ENCODE measurements at places on chromosomes 1 and 21.
A peak's percentile ranks its signal among the peaks of the same experiment; 100 is the strongest.

DNA sequence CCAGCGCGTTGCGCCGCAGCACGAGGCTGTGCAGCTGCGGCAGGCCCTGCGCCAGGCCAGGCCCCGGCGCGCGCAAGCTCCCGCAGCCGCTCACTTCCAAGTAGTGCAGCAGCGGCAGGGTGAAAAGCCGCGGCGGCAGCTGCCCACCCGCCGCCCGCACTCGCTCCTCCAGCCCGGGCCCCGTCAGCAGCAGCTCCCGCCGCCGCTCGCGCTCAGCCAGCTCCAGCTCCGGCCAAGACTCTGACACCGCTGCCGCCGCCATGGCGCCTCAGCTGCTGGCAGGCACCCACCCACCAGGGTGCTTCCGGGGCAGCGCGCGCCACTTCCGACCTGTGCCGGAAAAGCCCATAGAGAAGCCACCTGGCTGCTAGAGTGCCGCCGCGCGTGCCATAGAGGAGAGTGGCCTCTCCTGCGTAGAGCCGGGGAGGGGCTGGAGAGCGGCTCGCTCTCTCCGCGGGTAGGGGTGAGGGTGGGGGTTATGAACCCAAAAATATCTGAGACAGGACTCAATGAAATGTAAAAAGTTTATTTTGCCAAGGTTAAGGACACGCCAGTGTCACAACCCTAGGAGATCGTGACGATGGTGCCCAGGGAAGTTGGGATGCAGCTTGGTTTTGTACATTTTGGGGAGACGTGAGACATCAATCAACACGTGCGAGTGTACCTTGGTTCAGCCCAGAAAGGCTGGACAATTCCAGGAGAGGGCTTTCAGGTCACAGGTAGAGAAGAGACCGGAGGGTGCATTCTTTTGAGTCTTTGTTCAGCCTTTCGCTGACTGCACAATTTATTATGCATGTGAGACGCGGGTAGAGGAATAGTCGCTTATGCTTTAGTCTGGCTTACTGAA lies at the start of gene LRRC47:
TSS of gene LRRC47 (minus strand) at position 284 of the 847 bp plus-strand sequence. CDS start at position 262, 22 bp downstream.
- peak; percentile 92 for DNase-seq

DNA sequence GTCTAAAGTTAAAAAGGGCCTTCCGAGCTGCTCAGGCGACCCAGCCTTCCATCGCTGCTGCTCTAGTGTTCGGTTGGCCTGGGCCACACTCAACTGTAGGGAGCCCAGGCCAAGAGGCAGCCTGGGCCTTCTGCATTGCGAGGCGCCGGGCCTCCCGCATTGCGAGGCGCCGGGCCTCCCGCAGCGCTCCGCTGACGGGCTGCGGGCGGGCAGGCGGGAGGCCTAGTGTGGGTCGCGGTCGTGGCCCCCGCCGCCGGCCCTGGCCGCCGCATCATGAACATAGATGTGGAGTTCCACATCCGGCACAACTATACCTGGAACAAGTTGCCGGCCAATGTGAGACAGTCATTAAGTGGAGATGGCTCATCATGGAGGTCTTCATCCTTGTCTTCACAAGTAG lies 48.3 kb downstream of the PPIAL4G start:
- no peak for DNase-seq

DNA sequence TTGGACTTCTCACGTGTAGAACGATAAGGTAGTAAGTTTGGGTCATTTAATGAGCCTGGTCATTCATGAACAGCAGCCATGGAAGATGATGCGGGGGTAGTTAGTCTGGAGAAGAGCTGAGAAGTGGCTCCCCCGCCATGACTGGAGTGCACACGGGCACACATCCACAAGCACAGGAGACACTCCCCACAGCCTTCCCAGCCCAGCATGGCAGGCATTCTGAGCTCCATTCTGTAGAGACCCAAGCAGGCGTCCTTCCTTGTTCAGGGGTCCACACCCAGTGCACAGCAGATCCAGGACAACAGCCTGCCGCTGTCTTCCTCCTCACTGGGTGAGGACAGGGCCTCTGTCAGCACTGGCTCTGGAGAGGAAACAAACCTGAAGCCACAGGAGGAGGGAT lies 57.0 kb downstream of the SCCPDH start:
- no peak for DNase-seq

DNA sequence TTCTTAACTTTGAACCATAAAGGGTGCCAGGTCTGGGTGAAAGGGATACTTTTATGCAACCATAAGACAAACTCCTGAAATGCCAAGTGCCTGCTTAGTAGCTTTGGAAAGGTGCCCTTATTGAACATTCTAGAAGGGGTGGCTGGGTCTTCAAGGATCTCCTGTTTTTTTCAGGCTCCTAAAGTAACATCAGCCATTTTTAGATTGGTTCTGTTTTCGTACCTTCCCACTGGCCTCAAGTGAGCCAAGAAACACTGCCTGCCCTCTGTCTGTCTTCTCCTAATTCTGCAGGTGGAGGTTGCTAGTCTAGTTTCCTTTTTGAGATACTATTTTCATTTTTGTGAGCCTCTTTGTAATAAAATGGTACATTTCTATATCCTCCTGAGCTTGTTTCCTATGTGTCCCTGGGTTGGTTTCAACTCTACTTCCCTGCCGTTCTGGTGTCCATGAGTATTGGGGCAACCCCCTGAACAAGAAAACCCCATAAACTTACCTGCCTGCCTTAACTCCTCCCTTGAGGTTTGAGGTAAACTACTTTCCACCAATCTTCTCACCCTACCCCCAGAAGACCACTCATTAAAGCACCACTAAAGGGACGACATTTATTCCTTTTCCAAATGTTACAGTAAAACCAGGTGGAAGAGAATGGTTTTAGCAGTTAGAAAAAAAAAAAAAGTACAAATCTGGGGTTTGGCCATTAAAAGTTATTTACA lies 2.6 kb downstream of the MARCKSL1 start:
- DNase-seq = no peak

GRCh38 chr1:38990386-38990737 lies 714 bp upstream of the AKIRIN1 start:
- no peak for DNase-seq

- DNase-seq = no peak
Observed at GRCh38 chr1:5891137-5891536, 101.1 kb downstream of the NPHP4 start.

DNA sequence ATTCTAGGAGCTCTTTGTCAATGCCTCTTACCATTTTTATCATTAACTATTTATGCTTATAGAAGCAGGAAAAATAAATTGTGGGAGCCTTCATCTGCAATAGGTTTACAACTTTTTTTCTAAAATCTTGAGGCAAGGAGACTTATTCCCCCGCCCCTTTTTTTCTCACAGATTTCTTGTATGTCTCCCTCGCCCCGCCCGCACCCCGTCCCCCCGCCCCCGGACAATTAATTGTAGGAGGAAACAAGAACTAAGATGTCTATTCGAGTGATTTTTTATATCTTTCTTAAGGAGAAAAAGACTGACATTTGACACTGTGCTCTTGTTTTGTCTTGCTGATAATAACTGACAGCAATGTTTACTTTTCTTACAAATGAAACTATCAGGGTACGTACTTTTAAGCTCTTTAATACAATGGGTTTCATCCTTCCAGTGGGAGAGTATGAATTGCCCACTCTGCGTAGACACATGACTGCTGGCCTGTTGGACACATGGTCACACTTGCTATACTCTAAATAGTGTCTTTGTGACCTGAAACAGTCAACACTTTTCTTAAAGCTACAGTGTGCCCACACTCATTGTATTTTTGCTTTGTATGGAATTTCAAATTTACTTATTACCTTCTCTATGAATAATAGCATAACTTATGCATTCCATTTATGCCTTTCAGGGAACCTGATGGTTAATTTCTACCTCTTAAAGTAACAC lies 1.5 kb upstream of the IVNS1ABP start:
- no peak for DNase-seq

DNA sequence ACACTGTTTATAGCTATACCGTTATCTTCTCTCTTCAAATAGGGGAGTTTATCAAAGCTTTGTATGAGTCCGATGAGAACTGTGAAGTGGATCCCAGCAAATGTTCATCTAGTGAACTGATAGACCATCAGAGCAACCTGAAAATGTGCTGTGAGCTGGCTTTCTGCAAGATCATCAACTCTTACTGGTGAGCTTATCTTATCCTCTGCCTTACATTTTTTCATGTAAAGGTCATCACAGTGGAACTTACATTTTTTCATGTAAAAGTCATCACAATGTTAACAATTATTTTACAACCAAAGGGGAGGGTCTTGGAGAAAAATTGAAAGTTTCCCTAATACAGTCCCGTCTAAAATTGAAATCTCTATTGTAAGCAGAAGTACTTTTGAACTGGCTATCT lies 45.2 kb downstream of the CLEC20A start:
- DNase-seq = no peak

GRCh38 chr1:115732316-115732715 lies 36.2 kb downstream of the CASQ2 start:
- no peak for DNase-seq

DNA sequence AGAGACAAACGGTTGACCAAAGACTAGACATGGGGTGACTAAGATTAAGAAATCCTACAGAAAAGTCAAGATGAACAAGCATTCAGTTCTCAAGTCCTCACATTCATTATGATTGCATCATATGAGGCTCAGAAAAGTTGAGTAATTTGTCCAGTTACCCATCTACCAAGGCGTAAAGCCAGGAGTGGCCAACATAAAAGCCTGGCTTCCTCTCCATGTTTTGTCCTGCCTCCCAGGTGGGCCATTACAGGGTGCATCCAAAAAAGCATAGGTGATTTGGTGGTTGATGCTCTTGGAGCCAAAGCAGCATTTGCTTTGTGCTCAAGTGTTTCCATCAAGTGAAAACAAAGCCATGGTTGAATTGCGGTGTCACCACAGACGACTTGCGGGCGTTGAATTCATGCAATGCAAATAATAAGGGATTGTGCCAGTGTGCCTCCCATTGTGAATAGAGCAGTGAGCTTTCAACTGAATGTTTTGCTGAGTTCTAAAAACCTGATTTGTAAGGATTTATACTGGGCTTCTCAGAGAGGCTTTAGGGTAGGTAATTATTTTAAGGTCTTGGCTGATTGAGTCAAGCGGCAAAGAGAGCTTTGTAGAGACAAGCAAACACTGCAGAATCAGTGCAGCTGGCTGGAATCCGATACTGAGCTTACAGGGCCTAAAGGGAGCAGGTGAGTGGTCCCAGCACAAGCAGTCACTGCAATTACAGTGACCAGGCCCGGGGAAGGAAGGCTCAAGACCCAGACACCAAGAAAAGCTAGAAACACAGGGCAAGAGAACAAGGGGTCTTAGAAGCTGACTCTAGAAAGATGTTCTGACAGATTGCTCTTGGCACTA lies 54.1 kb downstream of the KCNJ15 start:
- DNase-seq = no peak

DNA sequence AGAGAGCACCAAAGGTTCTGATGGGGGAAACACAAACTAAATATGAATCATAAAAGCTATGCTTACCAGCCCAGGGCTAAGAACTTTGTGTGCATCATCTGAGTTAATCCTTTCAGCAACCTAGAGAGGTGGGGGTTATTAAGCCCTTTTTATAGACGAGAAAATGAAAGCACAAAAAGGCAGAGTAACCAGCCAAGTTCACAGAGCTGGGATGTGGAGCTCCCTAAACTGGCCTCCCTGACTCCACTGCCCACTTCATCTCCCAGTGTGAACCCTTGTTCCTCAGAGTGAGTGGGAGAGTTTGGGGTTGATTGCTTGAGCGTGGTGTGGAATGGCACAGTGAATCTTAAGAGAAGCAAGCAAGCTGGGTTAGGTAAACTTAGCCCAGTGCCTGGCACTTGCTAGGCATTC lies 10.8 kb upstream of the BCAR3 start:
- no peak for DNase-seq

GRCh38 chr1:162091681-162092524 lies 22.4 kb downstream of the NOS1AP start:
- DNase-seq = no peak

GRCh38 chr1:20648438-20648837 lies 12.7 kb downstream of the DDOST start:
- DNase-seq = no peak

GRCh38 chr1:211625040-211625439 lies 46.1 kb upstream of the SLC30A1 start:
- no peak for DNase-seq

GRCh38 chr1:185406006-185406690 lies 89.1 kb upstream of the IVNS1ABP start:
- no peak for DNase-seq

GRCh38 chr1:1959840-1960479 lies 40.9 kb upstream of the TMEM52 start:
- DNase-seq = peak; percentile 34

DNA sequence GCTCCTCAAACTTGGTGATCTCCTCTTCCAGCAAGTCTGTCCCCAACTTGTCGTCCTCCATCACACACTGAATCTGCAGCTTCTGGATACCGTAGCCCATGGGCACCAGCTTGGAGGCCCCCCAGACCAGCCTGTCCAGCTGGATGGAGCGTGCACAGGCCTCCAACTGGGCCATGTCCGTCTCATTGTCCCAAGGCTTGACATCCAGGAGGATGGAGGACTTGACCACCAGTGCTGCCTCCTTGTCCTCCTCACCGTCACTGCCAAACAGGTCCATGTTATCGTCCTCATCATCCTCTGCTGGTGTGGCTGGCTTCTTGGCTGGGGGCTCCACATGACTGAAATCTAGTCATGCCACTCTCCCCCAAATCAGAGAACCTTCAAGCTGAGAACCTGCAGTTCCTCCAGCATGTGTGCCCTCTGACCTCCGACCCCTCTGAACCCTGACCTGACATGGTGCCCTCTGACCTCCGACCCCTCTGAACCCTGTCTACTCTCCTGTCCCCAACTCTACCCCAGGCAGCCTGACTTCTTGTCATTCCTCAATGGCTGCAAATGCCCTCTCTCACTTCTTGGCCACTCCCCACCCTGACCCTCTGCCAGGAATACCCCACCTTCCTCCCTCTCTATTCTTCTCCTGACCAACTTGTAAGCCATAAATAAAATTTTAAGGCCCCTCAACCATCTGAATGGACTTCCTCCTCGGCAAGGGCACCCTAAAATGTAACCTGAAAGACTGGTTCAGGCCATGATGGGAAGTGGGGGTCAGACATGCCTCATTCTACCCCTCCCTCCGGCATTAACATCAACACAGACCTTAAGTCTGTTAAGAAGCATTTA lies 275.7 kb upstream of the C1orf174 start:
- DNase-seq = no peak

- DNase-seq = no peak
Observed at GRCh38 chr1:54976747-54977146, 3.7 kb upstream of the TMEM61 start.

DNA sequence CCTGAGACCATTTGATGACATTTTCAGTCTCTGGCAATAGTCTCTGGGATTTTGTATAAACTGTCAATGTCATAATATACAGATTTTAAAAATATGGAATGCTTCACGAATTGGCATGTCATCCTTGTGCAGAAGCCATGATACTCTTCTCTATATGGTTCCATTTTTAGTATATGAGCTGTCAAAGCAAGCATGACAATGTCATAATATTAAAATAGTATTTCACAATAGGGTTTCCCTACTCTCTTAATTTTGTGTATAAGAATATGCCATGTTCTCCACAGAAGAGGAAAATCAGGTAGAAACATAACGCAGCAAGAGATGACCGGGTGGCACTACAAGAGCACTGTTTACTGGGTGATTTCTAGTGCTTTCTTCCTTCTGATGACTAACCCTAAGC lies 8.3 kb upstream of the DIPK1A start:
- no peak for DNase-seq

Measured in stimulated activated CD8-positive, alpha-beta memory T cell treated with anti-CD3 and anti-CD28 coated beads, Interleukin-7, amount 100 ng/mL, for 4 hours (primary cell).